ENCODE measurements at places on chromosomes 11 and 22.
A peak's percentile ranks its signal among the peaks of the same experiment; 100 is the strongest.

DNA sequence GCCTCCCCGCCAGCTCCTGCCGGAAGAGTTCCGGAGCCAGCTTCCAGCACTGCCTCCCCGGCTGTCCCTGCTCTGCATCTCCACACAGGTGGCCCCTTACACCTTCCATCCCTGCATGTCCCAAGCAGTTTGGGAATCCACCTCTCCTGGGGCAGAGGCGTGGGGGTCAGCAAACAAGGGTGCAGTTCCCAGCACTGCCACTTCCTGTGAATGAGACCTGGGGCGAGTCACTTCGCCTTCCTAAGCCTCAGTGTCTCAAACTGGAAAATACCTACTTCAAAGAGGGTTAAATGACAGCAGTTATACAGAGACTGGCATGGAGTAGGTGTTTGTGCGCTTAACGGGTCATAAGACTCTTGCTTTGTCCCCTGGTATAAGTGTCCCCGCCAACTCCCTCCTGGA lies 5.2 kb downstream of the CYTH4 start:
- no peak for DNase-seq

DNA sequence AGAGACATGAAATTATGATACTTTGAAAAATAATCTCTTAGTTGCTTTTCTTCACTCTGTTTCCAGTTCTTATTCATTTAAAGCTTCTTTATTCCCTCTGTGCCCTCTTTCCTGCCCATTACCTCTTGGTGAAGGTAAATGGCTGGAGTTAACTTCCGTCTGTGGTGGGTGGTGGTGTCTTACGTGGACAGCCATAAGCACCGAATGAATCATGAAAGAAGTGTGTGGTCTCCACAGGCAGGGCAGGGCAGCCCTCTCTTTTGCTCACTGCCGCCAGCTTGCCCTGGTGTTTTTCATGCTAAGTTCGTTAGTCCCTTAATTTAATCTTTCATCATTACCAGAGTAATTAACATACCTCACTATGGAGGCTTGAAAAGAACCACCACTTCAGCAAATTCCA lies 98.7 kb upstream of the SORL1-AS1 start:
- DNase-seq, result no peak

DNA sequence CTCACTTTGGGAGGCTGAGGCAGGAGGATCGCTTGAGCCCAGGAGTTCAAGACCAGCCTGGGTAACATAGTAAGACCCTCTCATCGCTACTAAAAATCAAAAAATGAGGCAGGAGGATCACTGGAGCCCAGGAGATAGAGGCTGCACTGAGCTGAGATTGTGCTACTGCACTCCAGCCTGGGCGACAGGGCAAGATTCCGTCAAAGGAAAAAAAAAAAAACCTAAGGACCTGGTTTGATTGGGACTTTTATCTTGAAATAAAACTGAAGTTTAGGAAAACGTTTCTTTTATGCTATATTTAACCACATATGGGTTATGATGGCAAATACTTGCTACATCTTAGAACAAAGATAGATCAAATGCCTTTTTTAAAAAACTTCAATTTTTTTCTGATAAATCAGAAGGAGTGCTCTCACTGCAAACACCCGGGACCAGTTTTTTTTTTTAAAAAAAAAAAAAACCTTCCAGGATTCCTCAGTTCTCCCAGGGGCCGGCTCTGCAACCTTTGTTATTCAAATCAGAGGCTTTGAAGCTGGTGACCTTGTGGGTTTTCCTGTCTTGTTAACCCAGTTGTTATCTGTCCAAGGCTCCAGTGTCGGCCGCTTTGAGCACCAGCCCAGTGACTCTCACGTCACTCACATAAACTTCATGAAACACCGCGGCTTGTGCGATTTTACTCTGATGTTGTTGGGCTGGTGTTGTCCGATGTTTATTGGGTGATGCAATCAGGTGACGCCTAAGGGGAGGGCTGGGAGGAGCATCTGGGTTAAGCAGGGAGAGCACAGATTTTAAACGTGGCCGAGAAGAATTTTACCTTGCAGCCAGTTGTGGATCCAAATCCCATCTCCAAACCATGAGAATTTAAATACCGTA lies 24.7 kb upstream of the SLC22A12 start:
- DNase-seq, result peak; percentile 25

- no peak for DNase-seq
Observed at GRCh38 chr11:113314065-113314388, 356 bp upstream of the TTC12 start.

GRCh38 chr11:126718276-126718675 lies 282.3 kb downstream of the KIRREL3 start:
- no peak for DNase-seq

Measured in nucleus accumbens (tissue), 56 donors.